Heart left ventricle (tissue), 16 donors: ENCODE measurements at places on chromosomes 6 and 20. TPM values are rescaled to one million over a fixed set of nuclear protein-coding genes. Genes with fewer than 3 reads are reported as not detected.
A peak's percentile ranks its signal among the peaks of the same experiment; 100 is the strongest.

DNA sequence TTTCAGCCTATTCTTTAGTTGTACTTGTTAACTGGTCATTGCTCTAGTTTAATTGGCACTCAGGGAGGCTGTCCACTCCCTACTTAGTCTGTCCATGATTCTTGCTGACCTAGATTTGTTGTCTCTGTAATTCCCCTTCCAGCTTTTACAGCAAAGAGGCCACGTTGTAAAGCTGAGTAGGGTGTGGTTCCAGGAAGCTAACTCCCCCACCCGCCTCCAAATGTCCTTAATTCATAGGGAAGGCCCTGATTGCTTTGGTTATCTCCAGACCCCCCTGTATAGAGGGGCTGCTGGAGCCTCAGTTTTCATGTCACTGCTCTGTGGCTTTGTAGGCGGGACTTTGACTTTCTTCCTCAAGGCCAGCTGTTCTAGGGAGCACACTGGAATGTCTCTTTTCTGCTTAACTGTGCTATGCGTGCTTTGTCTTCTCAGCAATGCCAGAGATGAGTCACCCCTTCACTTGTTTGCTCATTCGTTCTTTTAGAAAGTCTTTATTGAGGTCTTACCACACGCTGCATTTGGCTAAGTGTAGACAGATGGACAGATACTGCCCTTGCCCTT, 175.1 kb upstream of the JAG1 start:
- peak; percentile 33 for DNase-seq
- no peak overlapping the region for H3K4me3 ChIP-seq
- H3K27ac ChIP-seq: peak overlapping the region; percentile 30
- H3K36me3 ChIP-seq: no peaks in the 10 kb centered on the region
- peaks cover 11% of the 10 kb centered on the region for H3K4me1 ChIP-seq

Gene GJA1
- 336 TPM for total RNA-seq

GRCh38 chr6:139588076-139588639, 213.7 kb upstream of the CITED2 start:
- H3K4me3 ChIP-seq: no peak overlapping the region
- no peak overlapping the region for H3K27ac ChIP-seq
- peaks cover 11% of the 10 kb centered on the region for H3K4me1 ChIP-seq
- no peak for DNase-seq
- H3K27me3 ChIP-seq: no peaks in the 10 kb centered on the region
- H3K36me3 ChIP-seq: no peaks in the 10 kb centered on the region

Gene TIAM2
- total RNA-seq: 16.5 TPM

GRCh38 chr6:118632359-118632758, 19.0 kb downstream of the CEP85L start:
- no peaks in the 10 kb centered on the region for H3K27me3 ChIP-seq
- H3K27ac ChIP-seq: no peak overlapping the region
- no peak overlapping the region for H3K4me3 ChIP-seq
